Stimulated activated CD4-positive, alpha-beta T cell treated with anti-CD3 and anti-CD28 coated beads, TNF-alpha, amount 100 ng/mL, for 48 hours (primary cell): ENCODE measurements at places on chromosomes 11 and 22.

DNA sequence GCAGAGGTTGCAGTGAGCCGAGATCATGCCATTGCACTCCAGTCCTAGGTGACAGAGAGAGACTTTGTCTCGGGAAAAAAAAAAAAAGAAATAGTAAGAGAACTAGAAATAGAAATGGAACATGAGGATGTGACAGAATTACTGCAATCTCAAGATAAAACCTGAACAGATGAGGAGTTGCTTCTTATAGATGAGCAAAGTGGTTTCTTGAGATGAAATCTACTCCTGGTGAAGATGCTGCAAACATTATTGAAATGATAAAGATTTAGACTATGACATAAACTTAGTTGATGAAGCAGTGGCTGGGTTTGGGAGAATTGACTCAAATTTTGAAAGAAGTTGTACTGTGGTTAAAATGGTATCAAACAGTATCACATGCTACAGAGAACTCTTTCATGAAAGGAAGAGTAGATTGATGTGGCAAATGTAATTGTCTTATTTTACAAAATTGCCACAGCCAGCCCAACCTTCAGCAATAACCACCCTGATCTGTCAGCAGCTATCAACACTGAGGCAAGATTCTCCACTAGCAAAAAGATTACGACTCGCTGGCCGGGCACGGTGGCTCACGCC lies 13.7 kb downstream of the XNDC1N start:
- no peak for DNase-seq

DNA sequence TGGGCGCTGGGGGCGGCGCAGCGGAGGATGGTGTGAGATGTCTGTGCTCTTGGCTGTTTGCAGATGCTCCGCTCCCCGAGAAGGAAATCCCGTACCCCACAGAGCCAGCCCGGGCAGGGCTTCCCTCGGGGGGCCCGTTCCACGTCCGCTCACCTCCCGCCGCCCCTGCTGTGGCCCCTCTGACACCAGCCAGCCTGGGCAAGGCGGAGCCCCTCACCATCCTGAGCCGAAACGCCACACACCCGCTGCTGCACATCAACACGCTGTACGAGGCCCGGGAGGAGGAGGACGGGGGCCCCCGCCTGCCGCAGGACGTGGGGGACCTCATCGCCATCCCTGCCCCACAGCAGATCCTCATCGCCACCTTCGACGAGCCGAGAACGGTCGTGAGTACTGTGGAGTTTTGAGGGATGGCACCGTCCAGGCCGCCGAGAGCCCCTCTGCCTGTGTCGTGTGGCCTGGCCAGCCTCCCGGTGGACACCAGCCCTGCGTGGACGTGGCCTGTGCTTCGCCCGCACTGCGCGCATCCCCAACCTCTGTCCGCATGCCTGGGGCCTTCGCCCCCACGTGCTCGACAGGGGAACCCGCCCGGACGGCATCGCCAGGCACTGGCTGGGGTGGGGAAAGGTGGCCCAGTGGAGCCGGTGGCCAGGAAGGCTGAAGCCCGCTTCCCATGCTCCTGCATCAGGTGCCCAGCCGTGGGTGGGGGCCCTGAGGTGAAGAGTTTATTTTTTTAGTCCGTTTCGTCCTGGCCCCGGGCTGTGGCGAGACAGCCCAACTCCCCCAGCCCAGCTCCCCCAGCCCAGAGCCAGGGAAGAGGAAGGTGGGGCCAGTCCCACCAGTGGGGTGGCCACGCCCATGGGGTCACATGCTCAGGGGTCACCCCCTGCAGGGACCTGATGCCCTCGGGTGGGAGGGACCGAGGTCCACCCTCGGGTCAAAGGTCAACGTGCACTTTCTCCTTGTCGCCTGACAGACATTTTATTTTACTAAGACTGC lies 6.5 kb upstream of the TRABD start:
- no peak for DNase-seq

GRCh38 chr11:11586465-11586864 lies 35.3 kb downstream of the GALNT18 start:
- DNase-seq: no peak

GRCh38 chr11:6498121-6498520 lies 1.0 kb downstream of the DNHD1 start:
- no peak for DNase-seq

DNA sequence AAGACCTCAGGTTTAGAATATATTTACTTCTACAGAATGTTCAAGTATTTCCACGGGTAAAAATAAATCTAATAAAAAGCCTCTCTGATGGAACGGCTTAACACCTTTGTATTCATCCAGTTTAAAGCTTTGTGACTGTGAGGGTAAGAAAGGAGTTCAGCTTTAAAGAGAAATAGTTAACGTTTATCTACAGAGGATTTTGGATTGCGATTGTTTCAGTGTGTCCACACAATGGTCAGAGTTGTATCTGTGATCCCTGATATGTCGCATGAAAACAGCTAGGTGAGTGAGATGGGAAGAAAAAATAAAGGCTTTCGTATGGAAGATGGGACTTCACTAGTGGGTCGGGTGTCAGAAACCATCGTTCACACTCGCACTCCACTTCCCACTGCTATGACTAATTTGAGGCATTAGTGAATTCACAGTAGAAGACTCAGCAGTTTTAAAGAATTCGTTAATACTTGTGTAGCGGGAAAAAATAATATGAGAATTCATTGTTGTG lies 1.6 kb downstream of the APLP2 start:
- DNase-seq: no peak
